H1 (cell line): ENCODE measurements at places on chromosomes 6 and 20.

- DNase-seq, result no peak
Measured at GRCh38 chr6:99617131-99617530, 10.5 kb downstream of the PRDM13 start.

DNA sequence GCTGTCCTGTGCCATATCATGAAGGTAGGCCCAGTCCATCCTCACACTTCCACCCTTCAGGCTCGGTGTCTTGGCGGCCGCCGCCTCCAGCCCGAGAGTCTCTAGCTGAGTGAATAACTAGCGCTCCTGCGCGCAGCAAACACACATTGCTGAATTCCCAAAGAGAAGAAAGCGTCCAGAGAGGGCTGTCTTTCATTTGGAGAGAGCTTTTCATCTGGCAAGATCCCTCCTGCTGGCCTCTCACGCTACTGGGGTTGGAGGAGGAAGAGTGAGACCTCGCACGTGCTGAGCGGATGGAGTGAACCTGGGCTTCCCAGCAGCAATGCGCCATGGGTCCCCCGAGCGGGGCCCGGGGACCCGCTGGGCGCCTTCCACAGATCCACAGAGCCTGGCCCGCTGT, 73.2 kb downstream of the NCR2 start:
- DNase-seq, result no peak

- peak; percentile 69 for DNase-seq
Measured at GRCh38 chr6:129251669-129252376, 368.9 kb downstream of the LAMA2 start.

DNA sequence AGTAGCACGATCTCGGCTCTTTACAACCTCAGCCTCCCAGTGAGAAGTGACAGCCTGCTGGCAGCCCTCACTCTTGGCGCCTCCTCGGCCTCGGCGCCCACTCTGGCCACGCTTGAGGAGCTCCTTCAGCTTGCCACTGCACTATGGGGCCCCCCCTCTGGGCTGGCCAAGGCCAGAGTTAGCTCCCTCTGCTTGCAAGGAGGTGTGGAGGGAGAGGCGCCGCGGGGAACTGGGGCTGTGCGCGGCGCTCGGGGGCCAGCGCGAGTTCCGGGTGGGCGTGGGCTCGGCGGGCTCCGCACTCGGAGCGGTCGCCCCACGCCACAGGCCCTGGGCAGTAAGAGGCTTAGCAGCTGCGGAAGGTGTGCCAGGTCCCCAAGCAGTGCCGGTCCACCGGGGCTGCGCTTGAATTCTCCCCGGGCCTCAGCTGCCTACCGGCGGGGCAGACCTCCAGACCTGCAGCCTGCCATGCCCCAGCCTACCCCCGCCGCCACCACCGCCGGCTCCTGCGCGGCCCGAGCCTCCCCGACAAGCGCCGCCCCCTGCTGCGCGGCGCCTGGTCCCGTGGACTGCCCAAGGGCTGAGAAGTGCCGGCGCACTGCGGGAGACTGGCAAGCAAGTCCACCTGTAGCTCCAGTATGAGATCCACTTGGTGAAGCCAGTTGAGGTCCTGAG, 22.0 kb upstream of the NUP153 start:
- no peak for DNase-seq

DNA sequence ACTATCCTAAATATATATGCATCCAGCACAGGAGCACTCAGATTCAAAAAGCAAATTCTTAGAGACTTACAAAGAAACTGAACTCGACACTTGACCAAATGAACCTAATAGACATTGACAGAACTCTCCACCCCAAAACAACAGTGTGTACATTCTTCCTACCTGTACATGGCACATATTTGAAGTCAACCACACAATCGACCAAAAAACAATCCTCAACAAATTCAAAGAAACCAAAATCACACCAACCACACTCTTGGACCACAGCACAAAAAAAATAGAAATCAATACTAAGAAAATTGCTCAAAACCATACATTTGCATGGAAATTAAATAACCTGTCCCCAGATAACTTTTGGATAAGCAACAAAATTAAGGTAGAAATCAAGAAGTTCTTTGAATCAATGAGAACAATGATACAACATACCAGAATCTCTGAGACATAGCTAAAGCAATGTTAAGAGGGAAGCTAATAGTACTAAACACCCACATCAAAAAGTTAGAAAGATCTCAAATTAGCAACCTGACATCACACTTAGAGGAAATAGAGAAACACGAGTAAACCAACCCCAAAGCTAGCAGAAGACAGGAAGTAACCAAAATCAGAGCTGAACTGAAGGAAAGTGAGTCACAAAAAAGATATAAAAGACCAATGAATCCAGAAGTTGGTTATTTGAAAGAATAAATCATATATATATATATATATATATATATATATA, 12.5 kb upstream of the TREM1 start:
- no peak for DNase-seq

DNA sequence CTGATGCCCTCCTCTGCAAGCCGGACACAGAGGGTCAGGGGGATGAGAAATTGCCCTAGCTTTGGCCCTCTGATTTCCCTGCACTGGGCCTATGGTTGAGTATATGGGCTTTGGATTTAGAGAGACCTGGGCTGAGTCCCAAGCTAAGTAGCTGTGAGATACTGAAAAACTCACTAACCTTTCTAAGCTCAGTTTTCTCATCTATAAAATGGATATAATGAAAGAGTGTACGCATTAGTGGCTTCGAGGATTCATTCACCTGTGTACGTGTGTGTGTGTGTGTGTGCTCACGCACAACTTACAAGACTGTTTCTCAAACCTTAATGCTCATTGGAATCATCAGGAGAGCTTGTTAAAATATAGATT, 12.7 kb upstream of the RBPJL start:
- DNase-seq, result no peak

DNA sequence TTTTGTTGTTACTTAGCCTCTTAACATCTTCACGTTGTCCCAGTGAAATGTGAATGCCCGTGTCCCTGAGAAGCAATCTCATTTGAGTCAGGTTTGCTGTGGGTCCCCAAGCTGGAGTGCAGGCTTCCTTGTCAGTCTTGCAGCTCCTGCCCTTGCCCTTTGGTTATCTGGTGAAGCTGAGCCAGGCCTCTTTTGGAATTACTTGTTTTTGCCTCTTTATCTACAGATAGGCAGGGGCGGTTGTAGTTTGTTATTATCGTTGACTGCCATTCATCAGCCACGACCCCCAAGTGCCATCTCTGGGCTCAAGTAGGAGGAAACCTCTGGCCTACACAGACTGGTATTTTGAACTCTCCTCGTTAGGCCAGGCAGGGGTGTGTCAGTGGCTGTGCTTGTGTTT, 2.2 kb downstream of the TMEM14C start:
- DNase-seq, result no peak

DNA sequence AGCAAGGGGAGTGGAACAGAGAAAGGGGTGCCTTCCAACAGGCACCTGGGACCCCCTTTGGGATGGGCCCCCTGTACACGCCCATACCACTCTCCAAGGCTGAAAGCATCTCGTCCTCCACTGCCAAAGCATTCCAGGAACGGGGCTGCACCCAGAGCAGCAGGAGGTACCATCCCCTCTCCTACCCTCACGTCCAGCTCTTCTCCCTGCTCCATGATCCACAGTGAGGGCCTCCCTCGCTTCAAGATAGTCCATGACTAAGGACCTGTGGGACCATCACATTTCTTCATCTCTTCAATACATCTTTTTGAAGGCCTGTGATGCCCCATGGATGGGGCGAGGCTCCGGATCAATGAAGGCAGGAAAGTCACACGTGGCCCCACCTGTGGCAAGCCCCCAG, 209.9 kb downstream of the ANKRD60 start:
- DNase-seq, result no peak

GRCh38 chr6:151637814-151638213, 144.0 kb downstream of the CCDC170 start:
- DNase-seq, result no peak

DNA sequence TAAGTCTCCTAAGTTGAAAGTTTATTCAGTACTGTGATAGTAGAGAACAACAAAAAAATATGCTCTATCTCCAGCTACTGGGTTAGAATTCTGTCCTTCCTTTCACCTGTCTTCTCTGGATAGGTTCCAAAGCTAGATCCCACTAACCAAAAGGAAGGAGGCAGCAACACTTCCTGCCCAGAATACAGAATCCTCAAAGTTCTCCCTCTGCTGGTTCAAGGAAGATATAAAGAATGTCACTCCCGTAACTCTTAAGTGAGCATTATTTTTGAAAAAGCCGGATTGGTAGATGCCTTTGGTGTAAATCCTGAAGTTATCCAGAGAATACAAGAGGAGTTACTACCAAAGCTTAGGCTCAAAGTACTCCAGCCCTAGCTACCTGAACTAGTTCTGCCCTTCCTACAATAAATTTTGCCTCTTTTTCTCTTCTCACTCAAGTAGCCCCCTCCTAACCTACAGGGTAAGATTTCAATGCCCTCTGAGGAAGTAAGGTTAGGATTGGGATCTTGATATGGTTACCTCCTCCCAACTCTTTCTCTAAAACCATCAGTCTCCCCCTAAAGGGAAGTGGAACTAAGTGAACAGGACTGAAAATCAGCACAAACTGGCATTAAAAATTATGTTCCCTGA, 26.0 kb upstream of the CRIP3 start:
- DNase-seq, result peak; percentile 21

- no peak for DNase-seq
Measured at GRCh38 chr20:38216201-38216600, 44.3 kb downstream of the KIAA1755 start.

DNA sequence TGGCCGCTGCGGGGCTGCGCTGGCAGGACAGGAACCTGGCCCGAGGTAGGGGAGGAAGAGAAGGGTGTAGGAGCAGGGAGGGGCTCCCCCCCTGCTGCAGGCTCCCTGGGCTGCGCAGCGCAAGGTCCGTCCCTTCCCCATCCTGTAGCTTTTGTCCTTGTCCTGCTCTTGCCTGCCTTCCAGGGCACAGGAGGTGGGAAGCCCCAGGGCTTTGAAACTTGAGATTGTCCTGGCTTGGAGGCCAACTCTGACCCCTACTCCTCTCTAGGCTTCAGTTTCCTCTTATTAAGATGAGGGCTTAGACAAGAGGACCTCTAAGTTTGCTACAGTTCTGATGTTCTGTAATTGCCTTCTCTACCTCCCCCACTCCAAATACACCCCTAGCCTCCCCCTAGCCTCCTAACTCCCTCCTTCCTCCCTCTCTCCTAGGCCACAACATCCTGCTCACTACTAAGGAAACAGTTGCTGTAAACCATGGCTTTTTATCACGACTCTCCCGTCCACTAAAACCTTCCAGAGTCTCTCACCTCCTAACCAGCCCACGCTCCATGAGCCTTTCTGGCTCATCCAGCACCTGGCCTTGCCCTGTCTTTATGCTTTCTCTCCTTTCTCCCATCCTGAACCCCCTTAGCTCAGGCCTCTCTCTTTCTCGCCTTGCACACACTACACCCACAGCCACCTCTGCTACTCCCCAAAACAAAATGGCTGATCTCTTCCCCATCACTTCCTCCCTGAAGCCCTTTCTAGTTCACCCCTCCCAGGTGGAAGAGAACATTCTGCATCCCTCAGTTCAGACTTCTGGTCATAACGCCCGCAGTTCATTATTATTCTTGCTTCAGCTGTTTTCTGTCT, 10.2 kb downstream of the UNC5CL start:
- no peak for DNase-seq

- no peak for DNase-seq
Measured at GRCh38 chr20:14093652-14094051, 98.3 kb downstream of the MACROD2 start.

DNA sequence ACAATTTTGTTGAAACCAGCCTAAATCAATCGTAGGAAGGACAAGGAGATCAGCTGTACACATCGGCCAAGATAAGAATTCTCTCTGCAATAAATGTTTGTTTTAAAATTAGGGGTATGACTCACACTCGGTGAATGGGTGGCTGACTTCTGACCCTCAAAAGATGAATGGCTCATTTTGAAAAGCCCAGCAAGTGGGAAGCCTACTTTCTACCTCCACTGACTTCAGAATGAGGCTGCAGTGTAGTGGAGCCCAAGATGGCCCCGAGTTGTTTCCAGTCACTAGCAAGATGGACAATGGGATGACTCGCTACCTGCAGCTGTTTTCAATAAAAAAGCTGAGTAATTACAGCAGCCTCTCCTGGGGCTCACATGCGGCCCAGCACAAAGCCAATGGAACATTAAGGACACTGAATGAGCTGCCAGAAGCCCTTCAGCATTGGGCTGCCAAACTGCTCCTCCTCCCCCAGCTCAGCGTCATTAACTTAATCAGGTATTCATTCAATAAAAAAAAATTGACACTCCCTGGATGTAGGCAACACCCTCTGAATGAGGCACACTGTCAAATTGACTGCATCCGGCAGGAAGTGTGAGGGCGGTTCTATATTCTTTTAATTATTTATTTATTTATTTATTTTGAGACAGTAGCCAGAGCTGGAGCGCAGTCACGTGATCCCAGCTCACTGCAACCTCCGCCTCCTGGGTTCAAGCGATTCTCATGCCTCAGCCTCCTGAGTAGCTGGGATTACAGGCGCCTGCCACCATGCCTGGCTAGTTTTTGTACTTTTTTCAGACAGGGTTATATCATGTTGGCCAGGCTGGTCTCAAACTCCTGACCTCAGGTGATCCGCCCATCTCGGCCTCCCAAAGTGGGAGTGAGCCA, 107.3 kb downstream of the GMPR start:
- DNase-seq, result no peak

DNA sequence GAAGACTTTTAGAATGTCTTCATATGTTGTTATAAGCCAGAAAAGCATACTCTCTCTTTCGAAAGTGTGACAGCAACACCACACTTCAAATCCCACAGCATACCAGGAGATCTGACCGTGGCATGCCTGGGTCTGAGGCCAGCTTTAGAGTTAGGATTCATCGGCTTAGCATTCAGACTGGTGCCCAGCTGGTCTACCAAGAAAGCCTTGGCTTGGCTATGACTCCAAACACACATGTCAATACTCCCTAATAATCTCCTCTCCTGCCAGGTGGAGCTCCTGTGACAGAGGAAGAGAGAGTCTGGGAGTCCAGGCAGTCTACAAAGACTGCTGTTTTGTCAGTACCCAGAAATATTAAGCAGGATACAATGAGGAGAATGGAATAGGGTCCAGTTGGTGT, 77.1 kb upstream of the MAN1A1 start:
- DNase-seq, result no peak

DNA sequence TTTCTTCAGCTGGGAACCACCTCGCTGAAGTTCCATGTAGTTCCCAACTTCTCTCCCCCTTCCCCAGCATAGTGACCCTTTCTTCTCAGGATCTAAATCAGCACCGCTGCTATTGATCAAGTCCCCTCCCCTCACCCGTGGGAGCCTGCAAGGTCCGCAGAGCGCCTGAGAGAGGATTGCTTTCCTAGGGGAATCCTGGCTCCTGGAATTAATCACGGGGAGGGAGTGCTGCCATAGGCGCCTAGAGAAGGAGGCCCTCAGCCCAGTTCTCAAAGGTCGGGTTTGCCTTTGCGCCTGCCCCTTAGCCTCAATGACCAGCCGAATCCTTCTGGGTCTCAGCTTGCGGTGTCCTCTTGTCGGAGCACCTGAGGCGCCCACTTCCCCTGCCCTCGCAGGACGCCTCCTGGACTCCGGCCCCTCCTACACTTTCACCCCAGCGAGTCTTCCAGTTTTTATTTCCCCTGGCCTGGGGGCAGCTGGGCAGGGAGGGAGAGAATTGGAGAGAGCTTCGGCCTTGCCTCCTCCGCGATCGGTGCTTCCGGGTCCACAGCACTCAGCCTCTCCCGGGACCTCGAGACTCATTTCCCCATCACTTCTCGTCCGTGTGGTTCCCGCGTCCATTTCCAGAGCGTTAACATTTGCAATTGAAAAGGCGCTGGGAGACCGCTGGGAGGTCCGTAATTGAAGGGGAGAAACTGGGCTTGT, 3.1 kb upstream of the NKX2-2 start:
- DNase-seq, result peak; percentile 69

- DNase-seq, result no peak
Measured at GRCh38 chr6:148291876-148292275, 50.8 kb upstream of the SASH1 start.

- DNase-seq, result no peak
Measured at GRCh38 chr20:1664911-1665310, 7.3 kb upstream of the SIRPG start.
